ENCODE measurements at places on chromosomes 3 and 15.

GRCh38 chr3:172126741-172127140 lies 87.4 kb downstream of the FNDC3B start:
- DNase-seq: no peak

DNA sequence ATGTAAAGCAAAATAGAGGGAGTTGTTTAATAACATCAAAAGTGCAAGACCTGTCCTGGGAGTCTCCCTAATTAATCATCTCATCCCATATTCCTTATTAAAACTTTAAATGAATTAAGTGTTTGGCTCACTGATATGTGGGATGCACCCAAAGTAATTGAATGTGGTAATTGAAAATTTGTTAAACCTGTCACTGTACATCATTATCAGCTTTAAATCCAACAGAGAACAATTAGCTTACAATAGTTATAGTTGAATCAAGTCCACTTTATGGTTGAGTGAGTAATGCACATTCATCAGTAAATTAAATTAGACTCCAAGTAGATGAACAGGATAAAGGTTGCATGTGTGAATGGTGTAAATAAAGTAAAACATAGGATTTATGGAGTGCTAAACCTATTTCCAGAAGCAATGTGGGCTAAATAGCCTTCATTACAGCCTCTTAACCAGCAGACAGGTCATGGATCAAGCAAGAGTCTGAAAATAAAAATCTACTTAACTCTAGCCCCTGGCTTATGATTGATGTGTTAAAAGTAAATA lies 608.2 kb upstream of the CCDC54 start:
- no peak for DNase-seq

- no peak for DNase-seq
Measured at GRCh38 chr3:41598402-41599126, 363.3 kb downstream of the ULK4 start.

DNA sequence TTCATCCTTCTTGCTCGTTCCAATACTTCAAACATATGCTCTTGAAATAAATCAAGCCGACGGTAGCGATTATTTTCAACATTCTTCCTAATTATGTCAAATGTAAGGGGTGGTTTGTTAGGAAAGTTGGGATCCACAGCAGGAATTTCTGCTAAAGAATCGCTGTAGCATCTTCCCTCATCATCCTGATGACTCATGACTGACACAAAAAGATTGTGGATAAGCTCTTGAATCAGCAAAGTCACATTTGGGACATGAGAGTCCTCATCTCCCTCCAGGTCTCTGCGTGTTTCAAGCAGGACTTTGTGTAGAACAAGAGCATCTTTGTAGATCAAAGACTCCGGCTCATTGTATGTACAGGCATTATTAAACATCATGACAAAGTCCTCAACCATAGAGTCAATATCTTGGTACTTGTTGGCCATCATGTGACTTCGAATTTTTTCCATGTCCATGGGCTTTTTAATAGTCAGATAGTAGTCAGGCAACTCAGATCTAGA lies 73.0 kb downstream of the UQCC5 start:
- no peak for DNase-seq

DNA sequence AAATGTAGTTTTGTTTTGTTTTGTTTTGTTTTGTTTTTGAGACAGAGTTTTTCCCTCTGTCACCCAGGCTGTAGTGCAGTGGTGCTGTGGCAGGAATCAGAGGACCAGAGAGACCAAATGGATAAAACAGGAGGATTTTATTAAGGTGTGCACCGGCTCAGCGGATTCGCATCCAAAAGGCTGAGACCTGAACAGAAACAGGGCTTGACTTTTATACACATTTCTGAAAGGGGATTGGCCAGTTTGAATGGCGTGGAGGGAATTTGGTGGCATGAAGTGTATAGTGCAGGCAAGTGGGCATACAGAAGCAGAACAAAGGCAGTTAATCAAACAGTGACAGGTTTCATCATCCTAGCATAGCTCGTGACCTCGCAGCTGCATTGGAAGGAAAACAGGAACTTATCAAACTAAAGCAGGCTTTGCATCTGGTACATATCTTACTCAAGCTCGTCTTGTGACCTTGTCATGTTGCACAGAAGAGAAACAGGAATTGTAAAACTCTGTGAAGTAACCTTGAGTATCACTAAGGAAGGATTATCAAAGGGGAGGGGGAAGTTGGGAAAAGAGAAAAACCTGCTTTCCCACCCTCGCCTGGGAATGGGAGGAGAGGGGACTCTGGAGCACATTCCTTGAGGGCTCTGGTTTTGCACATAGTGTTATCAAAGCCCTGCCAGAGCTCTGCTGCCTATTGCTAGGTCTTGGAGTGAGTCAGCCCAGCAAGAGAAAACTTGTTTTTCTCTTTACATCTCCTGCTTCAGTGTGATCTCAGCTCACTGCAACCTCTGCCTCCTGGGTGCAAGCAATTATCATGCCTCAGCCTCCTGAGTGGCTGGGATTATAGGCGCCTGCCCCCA lies 38.5 kb downstream of the C3orf62 start:
- DNase-seq: peak; percentile 63

- peak; percentile 14 for DNase-seq
Measured at GRCh38 chr3:174198199-174198598, 660.9 kb upstream of the NAALADL2 start.

DNA sequence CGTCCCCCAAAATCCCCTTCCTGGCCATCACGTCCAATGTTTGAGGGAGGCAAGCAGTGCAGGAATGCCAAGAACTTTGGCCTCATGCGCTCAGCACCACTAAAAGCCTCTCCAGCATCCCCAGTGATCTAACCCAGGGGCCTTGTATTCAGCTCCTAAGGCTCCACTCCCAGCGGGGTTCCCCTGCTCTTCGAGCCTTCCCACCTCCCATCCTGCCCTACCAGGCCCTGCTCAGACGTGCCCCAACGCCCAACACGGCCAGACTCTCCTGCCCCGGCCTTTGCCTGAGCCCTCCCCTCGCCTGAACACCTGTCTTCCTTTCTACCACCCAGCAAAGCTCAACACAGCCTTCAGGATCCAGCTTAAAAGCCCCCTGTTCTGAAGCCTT lies 30.5 kb downstream of the PLXND1 start:
- DNase-seq: no peak

DNA sequence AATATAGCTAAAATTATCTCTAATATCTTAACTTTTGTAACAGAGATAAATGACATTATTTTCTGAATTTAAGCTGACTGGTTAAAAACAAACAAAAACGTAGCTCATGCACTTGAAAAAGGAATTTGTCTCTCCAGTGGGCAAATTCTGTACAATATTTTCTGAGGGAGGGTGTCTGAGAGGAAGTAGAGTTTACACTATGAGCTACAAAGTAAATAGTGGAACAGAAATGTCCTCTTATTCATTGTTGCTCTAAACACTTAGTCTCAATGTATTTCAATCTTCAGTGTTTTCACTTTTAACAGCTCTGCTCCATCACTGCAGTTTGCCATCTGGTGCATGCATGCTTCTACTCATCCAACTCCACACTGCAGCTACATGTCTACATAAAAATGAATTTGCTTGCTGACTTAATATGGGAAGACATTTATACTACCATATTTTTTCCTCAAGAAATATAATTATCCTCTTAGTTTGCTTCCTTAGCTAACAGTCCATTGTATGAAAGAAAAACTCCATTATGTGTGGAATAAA lies 817.4 kb upstream of the LMCD1 start:
- no peak for DNase-seq

DNA sequence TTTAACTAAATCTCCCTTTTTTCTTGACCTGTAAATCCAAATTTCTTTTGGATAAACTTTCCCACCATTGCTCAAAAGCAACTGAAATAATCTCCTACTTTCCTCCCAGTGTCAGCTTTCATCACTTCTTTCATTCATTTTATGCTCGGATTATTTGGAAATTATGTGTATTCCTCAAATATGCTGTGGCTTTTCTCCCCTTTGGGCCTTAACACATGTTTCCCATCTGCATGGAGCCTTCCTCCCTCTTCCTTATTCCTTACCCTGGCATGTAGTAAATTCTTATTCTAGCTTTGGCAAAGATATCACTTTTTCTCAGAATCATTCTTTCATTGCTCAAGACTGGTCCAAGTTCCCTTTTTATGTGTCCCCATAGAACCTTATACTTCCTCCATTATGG lies 41.8 kb upstream of the TUSC7 start:
- no peak for DNase-seq

DNA sequence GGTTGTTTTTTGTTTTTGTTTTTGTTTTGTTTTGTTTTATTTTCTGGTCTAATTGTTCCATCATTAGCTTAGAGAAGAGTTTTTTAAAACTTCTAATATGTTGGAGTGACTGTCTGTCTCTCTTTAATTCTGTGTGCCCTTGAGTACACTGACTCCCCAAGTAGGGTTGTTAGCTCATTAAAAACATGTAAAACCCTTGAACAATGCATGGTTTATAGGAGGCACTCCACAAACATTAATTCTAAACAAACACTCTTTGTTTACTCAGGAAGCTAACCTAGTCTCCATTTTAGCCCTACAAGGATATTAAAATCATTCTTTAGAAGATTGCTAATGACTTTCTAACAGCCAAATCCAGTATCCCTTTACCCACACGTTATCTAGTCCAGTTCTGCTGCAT lies 100.5 kb downstream of the CGGBP1 start:
- DNase-seq: no peak

DNA sequence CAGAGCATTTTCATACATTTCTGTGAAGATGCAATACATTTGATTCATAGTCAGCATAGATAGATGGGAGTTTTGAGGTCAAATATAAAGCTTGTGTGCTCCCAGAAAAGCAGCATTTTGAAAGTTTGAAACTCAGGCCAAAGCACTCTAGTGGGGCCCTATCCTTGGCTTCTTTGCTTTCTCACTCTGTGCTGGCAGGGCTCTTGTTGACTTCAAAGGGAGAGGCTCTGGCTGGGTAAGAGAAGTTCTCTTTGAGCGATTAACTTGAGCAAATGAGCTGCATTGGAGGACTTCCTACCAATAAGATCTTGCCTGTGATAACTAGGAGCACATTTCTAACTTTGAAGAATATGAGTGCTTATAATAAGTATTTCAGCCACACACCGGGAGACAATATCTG lies 214.0 kb upstream of the RARB start:
- no peak for DNase-seq

DNA sequence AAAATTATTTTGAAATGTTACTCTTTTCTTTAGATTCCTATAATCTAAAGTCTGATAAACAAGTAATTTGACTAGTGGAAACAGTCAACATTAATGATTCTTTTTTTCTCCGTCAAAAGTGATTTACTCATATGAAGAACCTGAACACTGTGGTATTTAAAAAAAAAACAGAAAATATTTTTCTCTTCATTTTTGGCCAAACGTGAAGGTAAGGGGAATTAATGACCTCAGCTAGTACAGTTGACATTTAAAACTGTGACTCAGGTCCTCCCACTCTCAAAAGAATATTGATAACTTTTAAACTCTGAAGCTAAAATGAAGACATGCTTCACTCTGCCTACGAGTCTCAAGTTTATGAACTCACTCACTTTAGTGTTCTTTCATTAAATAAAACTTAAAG lies 34.5 kb downstream of the TIGIT start:
- no peak for DNase-seq

GRCh38 chr3:39804951-39805350 lies 4.5 kb upstream of the MYRIP start:
- DNase-seq: no peak

- no peak for DNase-seq
Measured at GRCh38 chr3:22969276-22969675, 233.9 kb upstream of the UBE2E2 start.

DNA sequence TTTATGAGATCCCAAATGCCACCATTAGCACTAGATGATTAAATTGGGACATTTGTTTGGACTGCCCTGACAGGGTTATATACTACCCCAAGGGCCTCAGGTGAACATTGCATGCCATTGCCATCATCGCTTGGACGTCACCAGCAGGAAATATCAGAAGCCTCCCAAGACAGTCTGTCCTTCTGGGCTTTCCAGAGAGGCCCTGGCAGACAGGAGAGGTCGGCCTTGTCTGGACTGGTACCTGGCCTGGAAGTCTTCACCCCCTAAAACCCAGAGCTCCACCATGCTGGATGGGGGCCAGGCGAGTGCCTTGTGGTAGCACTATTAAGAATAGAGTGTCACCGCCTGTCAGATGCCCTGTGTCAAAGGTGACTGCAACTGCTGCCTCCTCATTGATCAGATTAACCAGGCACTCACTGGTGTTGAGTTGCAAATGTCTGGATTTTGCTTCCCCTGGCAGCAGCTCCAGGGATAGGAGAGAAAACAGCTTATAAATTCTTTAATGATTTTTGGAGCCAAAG lies 324.1 kb upstream of the RASGRP1 start:
- DNase-seq: no peak

DNA sequence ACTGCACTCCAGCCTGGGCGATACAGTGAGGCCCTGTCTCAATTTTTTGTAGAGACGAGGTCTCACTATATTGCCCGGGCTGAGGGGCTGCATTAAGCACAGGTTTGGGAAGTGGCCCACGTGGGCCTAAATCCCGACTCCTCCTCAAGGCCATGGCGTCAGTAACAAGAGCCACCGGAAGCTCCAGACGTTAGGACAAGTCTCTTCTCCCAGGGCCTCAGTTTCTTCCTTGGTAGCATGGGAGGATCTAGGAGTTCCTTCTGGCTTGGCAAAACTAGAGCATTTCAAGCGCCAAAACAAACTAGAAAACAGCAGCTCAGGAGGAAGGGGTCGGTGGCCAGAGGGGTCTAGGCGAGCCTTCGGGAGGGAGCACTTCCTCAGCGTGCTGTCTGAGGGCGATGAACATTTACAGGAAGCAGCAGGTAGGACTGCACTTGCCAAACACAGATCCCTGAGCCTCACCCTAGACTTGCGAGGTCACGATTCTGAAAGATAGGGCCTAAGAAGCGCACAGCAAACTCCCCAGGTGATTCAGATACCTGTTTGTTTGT lies 536 bp downstream of the SNAPC5 start:
- DNase-seq: no peak

GRCh38 chr3:62131620-62132019 lies 241.7 kb downstream of the FEZF2 start:
- DNase-seq: no peak

- no peak for DNase-seq
Measured at GRCh38 chr3:42092006-42092405, 849 bp downstream of the TRAK1 start.

DNA sequence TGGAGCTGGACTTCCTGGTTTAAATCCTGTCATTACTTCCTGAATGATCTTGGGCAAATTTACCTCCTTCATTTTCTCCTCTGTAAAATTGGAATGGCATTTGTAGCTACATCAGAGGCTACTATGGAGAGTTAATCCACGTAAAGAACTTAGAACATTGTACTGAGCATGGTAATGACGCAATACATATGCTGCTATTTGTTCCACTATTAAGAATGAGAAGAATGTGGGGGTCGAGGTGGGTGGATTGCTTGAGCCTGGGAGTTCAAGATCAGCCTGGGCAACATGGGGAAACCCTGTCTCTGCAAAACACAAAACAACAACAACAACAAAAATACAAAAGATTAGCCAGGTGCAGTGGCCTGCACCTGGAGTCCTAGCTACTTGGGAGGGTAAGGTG lies 250.6 kb downstream of the RYR3 start:
- no peak for DNase-seq

GRCh38 chr3:37993460-37993819 lies 2.9 kb downstream of the VILL start:
- no peak for DNase-seq
